ENCODE measurements at places on chromosomes 2 and 18.

DNA sequence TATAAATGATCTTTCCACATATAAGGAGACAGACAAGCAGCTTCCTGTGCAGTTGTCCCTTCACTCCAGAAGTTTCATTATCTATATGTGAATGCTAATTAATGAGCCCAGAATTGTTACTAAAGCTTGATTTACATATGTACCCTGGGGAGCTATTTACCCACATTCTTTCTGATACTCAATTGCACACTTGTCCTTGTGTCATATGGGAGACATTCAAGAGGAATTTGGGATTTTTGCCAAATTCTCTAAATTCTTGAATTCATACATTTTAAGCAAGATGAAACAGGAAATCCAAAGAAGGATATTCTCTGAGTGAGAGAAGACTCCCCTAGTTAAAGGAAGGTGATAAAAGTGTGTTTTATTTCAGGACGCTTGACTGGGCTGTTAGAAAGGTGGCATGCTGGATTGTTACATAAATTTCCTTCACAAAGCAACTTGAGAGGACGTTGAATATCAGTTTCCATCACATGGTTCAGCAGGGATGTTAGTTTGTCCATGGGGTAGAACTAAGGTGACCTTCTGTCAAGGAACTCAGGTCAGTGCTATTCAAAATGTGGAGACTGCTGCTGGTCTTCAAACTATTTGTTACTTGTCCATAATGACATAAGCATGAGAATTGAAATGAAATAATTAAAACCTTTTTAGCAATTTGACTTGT, 368.2 kb downstream of the IRS1 start:
- DNase-seq: no peak

DNA sequence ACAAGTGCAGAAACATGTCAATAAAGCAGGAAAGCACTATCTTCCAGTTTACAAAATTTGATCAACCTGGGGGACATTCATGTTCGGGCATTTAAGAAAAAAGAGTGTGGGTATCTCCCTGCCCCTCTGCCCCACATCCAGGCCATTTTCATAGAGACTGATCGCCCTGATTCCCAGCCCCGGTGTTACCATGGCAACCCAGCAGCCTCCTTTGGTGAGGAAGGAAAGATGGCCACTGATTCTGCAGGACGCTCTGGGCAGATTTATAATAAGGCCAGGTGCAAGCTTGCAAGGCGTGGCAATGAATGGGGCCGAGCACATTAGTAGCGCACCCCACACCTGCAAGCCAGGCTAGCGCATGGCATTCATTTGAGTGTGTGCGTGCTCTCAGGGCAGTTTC, 36.7 kb upstream of the ARL4C start:
- no peak for DNase-seq

- no peak for DNase-seq
Observed at GRCh38 chr2:136075476-136075875, 42.5 kb downstream of the CXCR4 start.

DNA sequence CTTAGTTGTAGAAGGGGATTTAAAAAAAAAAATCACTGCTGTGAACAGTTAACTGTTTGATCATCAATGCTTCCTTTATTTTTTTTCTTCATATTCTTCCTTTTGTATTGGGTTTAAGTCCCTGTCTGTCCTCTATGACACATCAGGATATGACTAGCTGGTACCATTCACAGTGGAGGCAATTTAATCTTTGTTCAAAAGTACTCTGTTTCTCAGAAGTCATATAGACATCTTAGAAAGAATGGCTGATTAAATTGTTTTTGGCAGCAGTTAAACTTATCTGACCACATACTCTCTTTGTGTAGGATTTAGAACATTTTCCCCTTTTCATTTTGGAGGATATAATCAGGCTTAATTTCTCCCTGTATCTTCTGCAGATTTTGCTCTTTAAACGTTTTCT, 807.8 kb upstream of the CDH2 start:
- no peak for DNase-seq

DNA sequence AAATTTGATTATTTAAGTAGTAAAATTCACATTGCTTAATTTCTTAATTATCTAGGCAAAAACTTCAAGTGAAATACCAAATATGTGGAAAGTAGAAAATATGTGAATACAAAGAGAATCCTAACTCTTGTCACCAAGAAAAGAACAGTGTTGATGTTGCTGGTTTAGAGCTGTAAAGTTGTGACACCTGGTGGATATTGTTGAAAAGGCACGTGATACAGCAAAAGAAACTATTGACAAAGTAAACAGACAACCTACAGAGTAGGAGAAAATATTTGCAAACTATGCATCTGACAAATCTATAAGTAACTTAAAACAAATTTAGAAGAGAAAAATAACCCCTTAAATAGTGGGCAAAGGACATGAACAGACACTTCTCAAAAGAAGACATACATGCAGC, 25.6 kb upstream of the ZC3H15 start:
- no peak for DNase-seq

DNA sequence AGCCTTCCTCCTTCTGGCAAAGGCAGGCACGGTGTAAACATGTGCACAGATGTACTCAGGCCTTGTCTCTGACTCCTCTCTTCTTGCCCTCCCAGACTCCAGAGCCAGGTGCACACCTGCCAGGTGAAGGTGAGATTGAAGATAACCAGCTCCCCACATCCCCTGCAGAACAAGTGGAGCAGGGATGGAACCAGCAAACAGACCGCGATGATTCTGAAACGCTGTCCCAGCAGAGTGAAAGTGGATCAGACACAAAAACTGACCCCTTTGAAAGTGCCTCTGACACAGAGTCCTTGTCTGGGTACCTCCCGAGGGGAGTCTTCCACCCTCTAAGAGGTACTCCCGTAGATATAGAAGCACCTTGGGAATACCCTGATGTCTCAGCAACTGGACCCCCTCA, 77.2 kb downstream of the ARHGEF4 start:
- no peak for DNase-seq

All from activated CD8-positive, alpha-beta memory T cell treated with anti-CD3 and anti-CD28 coated beads for 1 hour (primary cell).